ENCODE measurements at places on chromosomes 7 and 10.

DNA sequence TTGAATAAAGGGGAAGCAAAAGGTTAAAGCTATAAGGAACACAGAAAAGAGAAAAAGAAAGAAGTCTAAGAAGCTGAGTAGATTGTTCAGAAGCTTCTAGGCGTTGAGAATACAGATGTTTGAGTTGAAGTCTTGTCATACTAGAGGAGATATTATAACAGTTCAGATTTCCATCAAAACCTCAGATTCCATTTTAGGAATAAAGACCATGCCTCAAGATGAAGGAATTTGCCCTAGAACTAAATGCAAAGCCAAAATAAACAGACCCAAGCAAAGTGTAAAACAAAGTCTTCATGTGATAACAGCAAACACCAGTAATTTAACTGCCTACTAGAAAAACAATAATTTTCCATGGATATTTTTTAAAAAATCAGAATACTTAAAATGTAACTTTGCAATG, 476.5 kb upstream of the POT1 start:
- DNase-seq: no peak

DNA sequence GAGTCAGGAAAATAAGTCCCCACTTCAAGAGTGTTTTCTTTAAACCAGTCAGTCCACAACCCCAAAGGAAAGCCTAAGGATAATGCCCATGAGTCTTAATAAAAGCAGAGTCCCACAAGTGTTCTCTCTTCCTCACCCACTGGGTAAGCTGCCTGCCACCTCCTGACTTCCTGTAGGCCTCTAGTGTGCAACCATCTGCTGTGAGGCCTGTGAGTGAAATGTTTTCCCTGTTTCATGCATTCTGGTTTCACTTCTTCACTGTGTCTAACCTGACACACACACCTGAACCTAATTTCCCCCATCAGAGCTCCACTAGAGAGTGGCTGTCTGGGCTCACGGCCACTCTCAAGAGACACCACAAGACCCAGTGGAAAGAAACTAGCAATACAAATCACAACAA, 38.9 kb upstream of the GDF10 start:
- DNase-seq: peak; percentile 49

GRCh38 chr7:92456236-92456635, 9.0 kb downstream of the GATAD1 start:
- DNase-seq: no peak

GRCh38 chr10:70984986-70985722, 96.8 kb upstream of the PCBD1 start:
- DNase-seq: no peak

DNA sequence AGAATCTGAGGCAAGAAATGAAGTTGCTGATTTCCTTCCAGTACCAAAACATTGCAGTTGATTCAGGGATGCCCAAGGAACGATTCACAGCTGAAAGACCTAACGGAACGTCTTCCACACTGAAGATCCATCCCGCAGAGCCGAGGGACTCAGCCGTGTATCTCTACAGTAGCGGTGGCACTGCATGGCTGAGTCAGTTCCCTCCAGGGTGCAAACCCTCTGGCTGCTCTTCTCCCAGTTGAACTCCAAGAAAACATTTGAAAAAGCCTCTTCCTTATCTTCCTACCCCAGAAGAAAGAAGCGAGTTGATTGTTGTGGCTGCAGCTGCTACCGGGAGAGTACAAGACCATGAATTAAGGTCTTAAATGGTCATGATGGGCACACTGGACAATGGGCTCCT, 147.1 kb upstream of the PRSS1 start:
- DNase-seq: no peak

- DNase-seq: no peak
These were observed 123.8 kb downstream of the HBP1 start for GRCh38 chr7:107292591-107292990.

- DNase-seq: no peak
These were observed 794.6 kb upstream of the LRRN3 start for GRCh38 chr7:110296321-110296720.

Data from CD4-positive, alpha-beta T cell treated with Interleukin-10 for 1 hour (primary cell).